ENCODE measurements at places on chromosomes 6 and 20.
A peak's percentile ranks its signal among the peaks of the same experiment; 100 is the strongest.

- DNase-seq = no peak
Observed at GRCh38 chr20:41081276-41081814, 52.7 kb downstream of the TOP1 start.

DNA sequence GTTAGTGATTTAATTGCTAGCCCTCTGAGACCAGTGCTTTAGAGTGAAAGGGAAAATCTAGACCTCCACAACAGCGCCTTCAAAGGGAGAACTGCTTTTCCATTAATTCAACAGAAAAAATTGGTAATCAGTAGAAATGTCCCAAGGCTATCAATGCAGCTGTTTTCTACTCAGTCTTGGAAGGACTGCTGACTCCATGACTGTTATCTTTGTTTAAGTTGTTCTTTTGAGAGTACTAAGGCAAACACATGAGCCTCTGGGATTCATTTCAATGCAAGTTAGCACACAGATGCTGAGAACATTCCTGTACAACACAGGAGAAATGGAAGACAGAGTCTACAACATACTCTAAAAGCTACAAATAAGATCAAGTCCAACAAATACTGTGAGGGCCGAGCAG, 301.7 kb upstream of the PTCHD4 start:
- DNase-seq = no peak

DNA sequence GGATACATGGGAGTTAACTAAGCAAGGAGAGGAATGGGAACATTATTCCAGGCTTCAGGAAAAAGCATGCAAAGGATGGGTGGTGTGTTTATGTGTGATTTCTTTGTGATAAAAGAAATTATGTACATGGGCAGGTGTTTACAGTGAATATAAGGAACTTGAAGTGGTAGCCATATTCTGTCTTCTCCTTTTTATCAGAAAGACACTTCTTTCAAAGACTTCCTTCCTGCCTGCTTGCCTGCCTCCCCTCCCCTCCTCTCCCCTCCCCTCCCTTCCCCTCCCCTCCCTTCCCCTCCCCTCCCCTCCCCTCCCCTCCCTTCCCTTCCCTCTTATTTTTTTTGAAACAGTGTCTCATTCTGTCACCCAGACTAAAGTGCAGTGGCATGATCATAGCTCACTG, 14.4 kb downstream of the CYB5R4 start:
- DNase-seq = no peak

- DNase-seq = no peak
Observed at GRCh38 chr20:5914859-5915258, 35.5 kb downstream of the TRMT6 start.

DNA sequence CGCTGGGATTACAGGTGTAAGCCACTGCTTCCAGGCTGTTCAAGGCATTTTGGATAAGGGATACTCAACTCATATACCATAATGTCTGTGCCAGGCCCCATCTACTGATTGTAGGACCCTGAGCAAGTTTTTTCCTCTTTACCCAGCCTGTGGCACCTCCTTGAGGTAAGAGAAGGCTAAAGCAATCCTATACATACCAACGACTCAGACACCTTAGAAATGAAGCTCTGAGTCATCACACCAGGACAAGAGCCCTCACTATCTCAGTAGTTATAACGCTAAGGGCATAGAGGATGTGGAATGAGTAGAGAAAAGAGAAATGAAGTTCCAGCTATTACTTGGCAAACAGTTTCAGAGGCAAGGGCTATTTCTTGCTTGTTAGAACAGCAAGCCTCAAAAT, 16.9 kb downstream of the NDRG3 start:
- no peak for DNase-seq

DNA sequence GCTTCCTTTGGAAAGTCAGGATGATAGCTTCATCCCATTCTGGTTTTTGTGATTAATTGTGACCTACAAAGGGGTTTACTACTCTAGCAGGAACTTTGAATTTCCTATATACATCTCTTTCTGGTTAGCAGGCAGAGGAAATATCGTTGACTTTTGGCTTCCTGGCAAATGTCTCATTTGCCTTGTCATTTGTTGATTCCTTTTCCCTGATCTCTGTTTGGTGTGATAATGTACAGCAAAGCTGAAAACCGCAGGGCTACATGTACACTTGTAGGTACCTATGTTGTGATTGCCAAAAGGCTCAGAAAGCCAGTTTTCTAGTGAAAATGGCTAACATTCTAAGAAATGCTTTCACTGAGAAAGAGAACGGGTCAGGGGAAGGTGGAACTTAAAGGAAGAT, 44.3 kb downstream of the TOP1 start:
- DNase-seq = no peak

DNA sequence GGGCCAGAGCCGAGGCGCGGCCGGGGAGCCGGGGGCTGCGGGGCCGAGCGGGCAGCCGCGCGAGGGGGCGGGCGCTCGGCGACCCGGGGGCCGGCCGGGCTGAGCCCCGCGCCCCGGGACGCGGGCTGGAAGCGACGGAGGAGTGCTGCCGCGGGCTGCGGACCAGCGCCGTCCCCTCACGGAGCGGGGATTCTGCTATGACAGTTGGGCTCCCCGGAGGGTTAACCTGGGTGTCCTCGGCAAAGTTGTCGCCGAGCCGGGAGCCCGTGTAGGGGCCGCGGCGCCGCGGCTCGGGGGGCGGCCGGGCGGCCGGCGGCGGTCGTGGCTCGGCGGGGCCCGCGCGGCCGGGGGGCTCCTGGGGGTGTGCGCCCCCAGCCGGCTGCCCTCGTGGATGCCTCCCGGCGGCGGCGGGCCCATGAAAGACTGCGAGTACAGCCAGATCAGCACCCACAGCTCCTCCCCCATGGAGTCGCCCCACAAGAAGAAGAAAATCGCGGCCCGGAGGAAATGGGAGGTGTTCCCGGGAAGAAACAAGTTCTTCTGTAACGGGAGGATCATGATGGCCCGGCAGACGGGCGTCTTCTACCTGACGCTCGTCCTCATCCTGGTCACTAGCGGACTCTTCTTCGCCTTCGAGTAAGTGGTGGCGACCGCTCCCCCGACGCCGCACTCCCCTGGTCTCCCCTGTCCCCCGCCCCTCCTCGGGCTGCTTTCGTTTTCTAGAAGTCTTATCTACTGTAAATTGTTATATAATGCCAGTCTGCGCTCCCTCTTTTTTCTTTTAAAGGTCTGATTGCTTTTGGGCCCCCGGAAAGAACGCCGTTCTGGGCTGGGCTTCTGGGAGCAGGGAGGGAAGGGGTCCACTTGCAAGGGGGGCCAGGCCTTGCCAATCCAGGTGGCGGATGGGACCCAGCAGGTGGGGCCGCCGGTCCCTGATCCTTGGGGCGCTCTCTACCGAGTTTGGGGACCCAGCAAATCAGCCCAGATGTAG, 936 bp downstream of the ZDHHC14 start:
- peak; percentile 41 for DNase-seq

DNA sequence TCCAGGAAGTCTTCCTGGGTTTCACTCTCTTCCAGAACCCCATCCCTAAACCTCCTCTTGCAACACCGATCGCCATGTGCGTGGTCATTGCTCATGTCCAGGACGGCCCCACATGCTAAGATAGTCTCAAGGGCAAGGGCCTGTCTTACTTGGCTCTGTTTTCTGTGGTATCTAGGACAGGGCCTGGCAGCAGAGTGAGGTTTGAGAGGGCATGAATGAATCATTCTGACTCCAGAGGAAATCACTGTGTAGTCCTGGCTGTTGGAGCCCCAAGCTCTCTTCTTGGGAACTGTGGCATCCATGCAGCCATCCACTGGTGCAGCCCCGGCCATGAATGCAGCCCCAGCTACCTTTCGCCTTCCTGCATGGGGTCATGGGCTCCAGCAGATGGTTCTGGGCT, 12.4 kb downstream of the SIRPA start:
- DNase-seq = no peak

DNA sequence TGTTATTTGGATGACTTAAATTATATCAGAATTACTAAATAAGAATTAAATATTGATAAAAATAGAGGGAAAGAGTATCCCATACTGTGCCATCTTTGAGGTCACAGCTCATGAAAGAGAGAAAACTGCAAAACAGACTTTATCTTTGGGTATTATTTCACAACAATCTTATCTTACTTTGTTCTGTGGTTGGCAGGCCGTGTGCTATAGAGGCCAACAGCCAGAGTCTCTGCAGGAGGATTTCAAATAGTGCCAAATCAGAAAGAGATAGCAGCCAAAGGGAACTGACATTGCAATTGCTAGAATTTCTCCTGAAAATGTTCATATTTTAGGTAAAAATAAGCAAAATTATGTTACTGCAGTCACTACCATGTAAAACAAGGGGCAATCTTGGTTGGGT, 354.2 kb downstream of the GRIK2 start:
- no peak for DNase-seq

- DNase-seq = no peak
Observed at GRCh38 chr20:38043512-38044300, 10.2 kb downstream of the RPRD1B start.

- no peak for DNase-seq
Observed at GRCh38 chr6:168582571-168582981, 141.6 kb downstream of the SMOC2 start.

DNA sequence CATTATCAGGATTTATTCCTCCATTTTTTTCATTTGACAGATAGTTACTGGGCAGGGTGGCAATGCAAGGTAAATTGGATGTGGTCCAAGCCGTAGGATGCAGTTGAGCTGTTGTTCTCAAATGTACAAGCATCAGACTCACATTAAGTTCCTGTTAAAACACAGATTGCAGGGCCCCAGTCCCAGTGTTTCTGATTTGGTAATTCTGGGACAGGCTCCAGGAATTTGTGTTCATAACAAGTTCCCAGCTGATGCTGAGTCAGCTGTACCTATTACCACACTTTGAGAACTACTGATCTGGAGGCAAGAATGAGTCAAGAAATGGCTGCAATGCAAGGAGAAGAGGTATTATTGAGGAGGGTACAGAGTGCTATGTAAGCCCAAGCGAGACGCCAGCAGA, 11.7 kb downstream of the TMEM244 start:
- no peak for DNase-seq

- no peak for DNase-seq
Observed at GRCh38 chr6:9646342-9647070, 768.4 kb downstream of the TFAP2A start.

DNA sequence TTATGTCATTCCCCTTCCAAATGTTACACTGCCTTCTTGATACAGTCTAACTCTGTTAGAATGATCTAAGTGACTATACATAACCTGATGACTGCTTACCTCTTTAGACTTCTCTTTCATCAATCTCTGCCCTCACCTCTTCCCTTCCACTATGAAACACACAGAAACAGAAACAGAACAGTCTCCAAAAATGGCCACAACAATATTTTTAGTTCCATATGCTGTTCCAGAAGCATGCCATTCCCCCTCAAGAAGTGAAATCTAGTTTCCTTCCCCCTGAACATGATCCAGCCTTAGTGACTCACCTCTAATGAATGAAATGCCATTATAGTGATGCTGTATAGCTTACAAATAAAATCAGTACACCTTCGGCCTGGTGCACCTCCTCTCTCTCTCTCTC, 229.3 kb upstream of the TENT5A start:
- no peak for DNase-seq

GRCh38 chr6:139386404-139386803, 12.0 kb upstream of the CITED2 start:
- no peak for DNase-seq

DNA sequence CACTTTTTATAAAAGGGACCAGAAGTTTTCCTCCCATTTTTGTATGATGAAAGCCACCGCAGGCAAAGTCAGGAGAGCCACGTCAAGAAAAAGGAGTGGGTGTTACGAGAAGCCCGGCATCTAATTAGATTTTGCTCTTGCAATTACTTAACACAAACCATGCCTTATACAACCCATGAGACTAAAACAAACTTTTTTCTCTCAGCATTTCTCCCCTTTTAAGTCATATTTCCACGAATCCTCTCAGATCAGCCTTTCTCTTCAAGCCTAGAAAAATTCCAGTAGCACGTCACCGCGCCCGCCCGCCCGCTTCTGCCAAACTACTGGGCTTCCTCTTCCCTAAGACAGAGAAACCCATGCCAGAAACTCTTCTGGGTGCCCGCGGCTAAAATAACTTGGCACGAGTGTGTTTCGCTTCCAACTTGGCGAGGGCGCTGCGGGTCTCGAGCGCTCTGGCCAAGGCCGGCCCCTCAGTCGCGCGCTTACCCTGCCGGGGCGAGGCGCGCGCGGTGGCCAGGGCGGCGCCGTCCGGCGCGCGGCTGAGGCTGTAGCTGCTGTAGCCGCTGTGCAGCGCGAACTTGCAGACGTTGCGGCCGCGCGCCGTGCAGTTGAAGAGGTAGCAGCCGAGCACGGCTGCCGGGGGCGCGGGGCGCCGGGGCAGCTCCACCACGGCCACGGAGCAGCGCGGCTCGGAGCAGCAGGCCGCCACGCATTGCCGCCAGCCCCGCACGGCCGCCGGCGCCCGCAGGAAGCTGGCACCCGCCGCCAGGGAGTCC, 1.0 kb downstream of the LRP11 start:
- DNase-seq = peak; percentile 6

DNA sequence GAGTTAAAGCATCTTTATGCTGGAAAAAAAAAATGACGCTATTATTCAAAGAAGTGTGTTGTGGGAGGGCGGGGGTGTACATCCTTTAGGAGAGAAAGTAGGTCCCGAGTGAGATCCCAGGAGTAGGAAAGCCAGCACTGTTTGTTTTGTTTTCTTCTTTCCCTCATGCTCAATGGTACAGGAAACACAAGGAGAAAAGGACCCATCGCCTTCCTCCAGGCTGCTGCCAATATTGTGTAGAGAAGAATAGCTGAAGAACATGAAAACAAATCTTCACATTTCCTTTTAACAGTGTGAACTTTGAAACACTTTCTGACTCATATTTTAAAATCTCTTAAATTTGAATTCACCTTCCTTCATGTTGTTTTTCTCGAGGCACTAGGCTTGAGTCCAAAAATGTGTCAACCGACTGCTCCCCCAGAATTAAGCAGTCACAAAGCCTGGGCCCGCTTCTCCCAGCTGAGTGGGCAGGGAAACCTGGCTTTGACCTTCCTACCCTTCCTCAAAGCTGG, 22.3 kb downstream of the PPP1R16B start:
- no peak for DNase-seq

GRCh38 chr20:48703107-48703506, 124.7 kb downstream of the PREX1 start:
- no peak for DNase-seq

DNA sequence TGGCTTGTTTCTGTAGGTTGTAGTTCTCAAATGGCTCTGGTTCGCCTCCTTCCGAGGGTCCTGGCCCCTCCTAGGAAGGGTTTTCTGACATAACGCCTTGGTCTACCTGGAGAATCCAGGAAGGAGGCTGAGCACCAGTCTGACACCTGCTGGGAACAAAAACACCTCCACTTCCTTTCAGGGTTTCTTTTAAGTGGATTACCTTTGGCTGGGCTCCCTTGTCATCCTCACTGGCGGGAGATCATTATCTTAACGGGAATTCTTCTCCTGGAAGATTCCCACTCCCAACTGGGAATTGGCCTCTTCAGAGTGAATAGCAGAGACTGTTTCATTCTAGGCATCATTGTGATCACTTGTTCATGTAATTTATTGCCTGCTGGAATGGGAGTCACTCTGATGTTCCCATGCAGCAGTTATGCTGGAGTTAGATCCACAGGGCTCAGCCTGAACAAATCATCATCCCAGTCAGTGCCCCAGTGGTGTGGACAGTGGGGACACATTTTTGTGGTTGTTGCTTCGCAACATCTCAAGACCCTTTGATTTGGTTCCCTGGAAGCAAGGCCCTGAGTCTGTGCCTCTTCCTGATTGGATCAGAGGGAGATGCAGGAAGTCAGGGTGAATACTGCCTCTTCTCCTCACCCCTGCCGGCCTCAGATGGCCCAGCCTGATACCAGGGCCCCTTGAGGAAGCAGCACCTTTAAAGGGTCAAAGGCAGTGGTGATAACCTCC, 49.1 kb downstream of the LYRM2 start:
- no peak for DNase-seq

All from stimulated activated CD8-positive, alpha-beta memory T cell treated with anti-CD3 and anti-CD28 coated beads, Interleukin-12 subunit alpha, Interleukin-12 subunit beta, amount 100 ng/mL, for 4 hours (primary cell).